Uterus (tissue), 4 donors: ENCODE measurements at places on chromosomes 1 and 21. TPM values are rescaled to one million over a fixed set of nuclear protein-coding genes. Genes with fewer than 3 reads are reported as not detected.

Gene KRTAP10-9
- not detected for total RNA-seq

Gene CYP4A22
- total RNA-seq = not detected

Gene C1orf141
- not detected for total RNA-seq

Gene TSPEAR
- total RNA-seq = 0.51 TPM

Gene PTGS2
- total RNA-seq = 0.51 TPM

Gene GNPAT
- 8.2 TPM for total RNA-seq

Gene PTCH2
- 8.1 TPM for total RNA-seq

Gene GLIS1
- total RNA-seq = 0.21 TPM

Gene SELE
- 7.9 TPM for total RNA-seq

DNA sequence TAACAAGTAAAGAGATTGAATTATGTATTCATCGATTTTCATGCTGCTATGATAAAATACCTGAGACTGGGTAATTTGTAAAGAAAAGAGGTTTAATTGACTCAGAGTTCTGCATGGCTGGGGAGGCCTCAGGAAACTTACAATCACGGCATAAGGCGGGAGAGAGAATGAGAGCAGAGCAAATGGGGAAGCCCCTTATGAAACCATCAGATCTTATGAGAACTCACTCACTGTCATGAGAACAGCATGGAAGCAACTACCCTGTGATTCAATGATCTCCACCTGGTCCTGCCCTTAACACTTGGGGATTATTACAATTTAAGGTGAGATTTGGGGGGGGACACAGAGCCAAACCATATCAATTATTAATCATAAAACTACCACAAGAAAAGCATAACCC, 3.3 kb upstream of the GBP3 start:
- DNase-seq = no peak

DNA sequence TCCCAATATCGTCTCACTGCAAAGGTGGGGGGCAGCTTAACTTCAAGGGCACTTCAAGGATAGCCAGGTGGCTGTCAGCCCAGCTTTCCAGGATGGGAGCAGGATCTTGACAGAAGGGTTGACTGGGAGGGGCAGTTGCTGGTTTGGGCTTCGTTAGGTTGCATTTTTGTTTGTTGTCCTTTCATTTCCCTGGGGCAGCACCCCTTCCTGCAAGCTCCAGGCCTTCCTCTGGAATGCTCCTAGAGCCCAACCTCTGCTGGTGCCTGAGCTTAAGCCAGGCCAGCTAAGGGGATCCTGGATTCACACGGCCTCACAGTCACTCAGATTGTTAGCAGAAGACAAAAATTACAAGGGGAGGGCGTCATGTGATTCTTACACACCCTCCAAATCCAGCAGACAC, 4.1 kb upstream of the OLIG2 start:
- no peak for DNase-seq

DNA sequence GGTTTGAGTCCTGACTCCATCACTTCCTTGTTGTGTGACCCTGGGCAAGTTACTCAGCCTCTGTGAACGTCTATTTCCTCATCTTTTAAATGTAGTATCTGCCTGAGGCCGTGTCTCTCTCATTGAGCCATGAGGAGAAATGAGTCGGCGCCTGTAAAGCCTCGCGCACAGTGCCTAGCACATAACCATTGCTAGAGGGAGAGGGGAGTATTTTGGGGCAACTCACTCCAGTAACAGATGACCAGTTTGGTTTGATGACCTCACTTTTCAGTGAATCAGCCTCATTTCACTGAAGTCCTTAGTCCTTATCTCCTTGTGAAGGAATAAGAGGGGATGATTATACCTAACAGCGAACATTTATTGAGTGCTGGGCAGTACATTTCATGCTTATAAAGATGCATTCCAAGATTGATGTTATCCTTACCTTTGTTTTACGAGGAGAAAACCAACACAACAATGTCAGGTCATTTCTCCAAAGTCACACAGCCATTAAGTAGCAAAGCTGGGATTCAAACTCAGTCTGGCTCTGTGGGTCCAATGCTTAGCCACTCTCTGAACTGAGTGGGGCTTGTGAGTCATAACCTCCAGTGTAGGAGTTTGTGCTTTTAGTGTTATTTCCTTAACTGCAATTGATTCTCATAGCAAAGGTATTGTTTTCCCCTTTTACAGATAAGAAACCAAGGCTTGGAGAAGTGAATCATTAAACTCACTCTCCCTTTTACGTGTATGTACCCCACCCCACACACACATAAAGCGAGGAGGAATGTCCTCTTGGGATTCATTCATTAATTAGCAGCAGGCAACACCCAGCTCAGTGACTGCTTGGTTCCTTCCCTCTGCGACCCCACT, 25.9 kb downstream of the KCNC4 start:
- DNase-seq = no peak

DNA sequence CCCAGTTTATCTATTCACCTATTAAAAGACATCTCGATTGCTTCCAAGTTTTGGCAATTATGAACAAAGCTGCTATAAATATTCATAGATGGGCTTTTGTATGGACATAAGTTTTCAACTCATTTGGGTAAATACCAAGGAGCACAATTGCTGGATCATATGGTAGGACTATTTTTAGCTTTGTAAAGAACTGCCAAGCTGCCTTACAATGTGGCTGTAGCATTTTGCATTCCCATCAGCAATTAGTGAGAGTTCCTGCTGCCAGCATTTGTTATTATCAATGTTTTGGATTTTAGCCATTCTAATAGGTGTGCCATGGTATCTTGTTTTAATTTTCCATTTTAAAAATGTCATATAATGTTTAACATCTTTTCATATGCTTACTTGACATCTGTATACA, 475.6 kb upstream of the NCAM2 start:
- DNase-seq = no peak

- DNase-seq = no peak
These were observed 125.0 kb upstream of the B3GALT2 start for GRCh38 chr1:193311226-193311948.

Gene MAB21L3
- total RNA-seq = not detected

- no peak for DNase-seq
These were observed 32.5 kb downstream of the PLEKHO1 start for GRCh38 chr1:150182247-150182646.

Gene GBP3
- total RNA-seq = 11.2 TPM

DNA sequence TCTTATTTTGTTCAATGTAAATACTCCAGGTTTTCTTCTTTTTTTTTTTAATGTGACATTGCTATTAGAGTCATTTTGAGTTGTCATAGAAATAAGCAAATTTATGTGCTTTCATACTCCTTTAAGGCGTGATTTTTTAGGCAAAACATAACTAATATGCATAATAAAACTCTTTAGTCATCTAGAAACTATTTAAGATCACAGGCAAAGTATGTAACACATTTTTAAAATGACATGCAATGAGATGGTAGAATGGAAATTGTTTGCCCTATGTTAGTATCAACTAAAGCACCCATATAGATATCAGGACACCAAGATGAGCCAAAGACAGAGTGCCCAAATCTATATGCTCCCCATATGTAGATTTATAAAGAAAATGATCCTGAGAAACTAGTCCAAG, 41.5 kb upstream of the SGIP1 start:
- DNase-seq = no peak

DNA sequence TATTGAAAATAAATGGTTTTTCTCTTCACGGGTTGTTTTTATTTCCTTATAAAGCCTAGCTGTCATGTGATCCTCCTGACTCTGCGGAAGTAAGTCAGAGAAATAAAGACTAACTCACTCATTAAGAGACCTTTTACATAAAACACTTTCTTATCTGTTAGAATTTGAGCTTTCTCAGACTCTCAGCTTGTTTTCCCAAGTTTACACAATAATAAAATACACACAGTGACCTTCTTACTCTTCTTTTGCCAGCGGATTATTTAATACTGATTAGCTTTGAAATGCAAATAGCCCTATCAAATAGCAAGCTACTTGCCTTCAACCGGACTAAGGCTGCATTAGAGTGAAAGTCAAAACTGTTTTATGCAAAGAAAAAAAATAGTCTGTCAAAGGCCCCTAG, 45.5 kb upstream of the CXADR start:
- no peak for DNase-seq

DNA sequence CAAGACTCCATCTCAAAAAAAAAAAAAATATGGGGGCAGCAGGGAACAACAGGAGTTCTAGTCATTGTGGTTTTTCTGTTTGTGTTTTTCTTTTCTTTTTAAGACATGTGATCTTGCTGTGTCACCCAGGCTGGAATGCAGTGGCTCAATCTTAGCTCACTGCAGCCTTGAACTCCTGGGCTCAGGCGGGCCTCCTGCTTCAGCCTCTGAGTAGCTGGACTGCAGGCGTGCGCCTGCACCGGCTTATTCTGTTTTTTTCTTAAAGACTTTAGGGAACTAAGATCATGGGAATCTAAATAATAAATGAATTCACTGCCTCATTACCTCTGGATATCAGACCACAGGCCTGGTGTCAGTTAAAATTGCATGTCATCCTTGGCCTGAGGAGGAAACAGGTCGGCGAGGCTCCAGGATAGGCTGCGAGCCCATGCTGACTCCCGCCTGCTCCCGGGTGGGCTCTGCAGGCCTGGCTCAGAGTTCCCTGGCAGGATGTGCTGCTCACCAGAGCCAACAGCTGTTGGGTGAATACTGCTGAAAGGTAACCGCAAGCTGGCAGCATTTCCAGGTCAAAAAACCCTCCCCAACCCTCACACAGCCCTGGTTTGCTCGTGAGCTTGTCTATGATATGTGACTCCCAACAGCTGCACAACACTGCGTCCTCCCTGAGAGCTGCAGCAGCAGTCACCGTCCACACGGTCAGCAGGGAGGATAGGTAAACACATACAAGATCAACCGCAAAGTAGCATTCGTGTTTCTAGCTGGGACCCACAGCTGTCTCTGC, 58.1 kb downstream of the SCCPDH start:
- DNase-seq = peak; percentile 40

- DNase-seq = peak; percentile 19
These were observed 408.3 kb upstream of the PLXNA2 start for GRCh38 chr1:208652296-208653160.

- no peak for DNase-seq
These were observed 19.9 kb upstream of the BRINP3 start for GRCh38 chr1:190497565-190497964.

Gene UBASH3A
- total RNA-seq = 0.79 TPM
